GM04503 (cell line): ENCODE measurements at places on chromosomes 7 and 10.
A peak's percentile ranks its signal among the peaks of the same experiment; 100 is the strongest.

GRCh38 chr10:117266812-117267211, 25.9 kb downstream of the SLC18A2 start:
- no peak for DNase-seq

GRCh38 chr7:51045319-51046102, 262.8 kb upstream of the GRB10 start:
- peak; percentile 26 for DNase-seq

DNA sequence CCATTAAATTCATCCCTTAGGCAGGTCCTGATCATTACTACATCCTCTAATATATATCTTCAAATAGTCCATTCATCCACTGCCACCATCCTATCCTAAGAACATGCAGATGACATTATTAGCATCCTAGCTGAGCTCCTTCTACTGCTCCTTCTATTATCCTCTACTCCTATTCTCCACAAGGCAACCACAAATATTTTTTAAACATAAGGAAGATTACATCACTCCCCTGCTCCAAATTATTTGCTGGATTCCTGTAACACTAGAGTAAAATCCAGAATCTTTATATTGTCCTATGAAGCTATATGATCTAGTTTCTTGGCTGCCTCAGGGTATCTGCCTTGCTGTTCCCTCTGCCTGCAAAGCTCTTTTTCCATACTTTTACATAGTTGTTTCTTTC, 176.3 kb upstream of the SLC26A5 start:
- no peak for DNase-seq

DNA sequence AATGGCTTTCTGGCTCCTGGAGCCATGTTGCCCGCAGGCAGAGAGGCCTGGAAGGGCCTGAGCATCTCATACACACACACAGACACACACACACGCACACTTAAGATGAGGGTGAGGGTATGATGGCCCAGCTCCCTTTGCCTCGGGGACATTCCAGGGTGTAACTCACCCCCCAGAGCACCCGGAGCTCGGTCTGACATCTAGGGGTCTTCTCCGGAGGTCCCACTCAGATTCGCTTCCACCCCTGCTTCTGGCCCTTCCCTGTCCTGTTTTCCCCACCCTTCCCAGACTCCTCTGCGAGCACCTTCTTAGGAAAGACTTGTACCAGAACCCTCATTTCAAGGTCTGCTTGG, 304.4 kb downstream of the GRID1 start:
- DNase-seq, result no peak

- no peak for DNase-seq
Observed at GRCh38 chr7:83878614-83879013, 229.7 kb upstream of the SEMA3E start.

DNA sequence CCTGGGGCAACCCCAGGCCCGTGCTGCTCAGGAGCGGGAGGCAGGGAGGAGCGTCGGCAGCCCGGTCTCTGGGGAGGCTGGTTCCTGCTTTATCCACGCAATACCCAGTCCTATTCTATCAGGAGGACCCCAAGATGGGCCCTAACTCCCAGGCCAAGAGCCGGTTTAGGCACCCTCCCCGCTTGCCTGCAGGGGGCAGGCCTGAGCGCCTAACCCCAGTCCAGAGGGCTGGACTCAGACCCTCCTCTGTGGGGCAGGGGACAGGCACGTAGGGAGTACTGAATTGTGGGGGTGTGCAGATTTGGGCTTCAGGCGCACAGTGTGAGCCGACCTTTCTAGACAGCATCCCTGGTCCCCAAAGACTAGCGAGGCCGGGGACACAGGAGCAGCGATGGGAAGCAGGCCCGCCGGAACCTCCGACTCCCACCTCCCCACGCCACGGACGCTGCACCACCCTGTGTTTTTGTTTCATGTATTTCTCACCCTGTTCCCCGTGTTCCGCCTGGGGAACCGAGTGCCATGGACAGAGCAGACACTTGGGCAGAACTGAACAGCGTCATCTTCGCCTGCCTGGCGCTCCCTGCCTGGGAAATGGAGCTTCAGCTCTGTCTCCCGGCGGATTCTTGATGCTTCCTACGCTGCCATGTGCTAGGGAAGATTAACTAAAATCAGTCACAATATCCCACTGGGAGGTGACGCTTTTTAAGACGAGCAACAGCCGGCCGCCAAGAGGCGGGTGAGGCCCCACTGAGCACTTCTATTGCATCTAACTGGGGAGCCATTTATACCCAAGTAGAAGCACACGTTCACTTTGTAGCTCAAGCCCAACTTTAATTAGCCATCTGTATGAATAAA, 5.3 kb downstream of the NUDT1 start:
- DNase-seq, result no peak
